CD8-positive, alpha-beta memory T cell (primary cell): ENCODE measurements at places on chromosomes 3 and 15.

DNA sequence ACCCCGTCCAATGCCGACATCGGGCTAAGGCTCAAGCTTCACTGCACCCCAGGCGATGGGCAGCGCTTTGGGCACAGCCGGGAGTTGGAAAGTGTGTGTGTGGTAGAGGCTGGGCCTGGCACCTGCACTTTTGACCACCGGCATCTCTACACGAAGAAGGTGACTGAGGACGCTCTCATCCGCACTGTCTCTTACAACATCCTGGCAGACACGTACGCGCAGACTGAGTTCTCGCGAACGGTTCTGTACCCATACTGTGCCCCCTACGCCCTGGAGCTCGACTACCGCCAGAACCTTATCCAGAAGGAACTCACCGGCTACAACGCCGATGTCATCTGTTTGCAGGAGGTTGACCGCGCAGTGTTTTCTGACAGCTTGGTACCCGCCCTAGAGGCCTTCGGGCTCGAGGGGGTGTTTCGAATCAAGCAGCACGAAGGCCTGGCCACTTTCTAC lies 1.0 kb downstream of the PDE12 start:
- DNase-seq: peak; percentile 30

DNA sequence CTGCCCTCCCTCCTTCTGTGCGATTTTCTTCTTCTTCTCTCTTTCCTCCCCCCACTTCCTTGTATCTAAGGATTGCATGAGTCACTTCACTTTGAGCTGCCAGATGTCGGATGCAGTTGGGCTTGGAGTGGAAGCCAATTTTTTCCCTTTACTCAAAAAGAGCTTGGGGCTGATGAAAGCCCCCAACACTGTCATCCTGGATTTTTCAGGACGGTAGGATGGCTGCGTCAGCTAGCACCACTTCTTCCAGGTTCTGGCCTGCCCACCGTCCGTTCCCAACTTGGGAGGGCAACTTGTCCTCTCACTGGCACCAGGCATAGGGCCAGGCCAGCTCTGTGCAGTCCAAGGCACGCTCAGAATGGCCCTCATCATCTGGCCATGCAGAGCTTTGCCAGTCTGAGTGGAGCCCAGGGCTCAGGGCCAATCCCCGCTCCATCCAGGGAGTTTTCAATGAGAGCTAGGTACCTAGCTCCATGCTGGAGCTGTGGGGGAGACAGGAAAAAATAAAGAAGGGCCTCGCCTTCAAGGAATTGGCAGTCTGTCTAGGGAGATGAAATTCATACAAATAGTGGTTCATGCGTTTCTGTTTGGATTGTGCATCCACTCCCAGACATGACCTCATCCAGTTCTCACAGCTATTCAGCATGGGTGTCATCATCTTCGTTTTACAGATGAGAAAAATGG lies 47.7 kb upstream of the INSYN1 start:
- no peak for DNase-seq

- peak; percentile 69 for DNase-seq
Observed at GRCh38 chr15:75842722-75843677, at the start of gene UBE2Q2. Gene UBE2Q2 (plus strand): TSS chr15:75843447. CDS start chr15:75843667, 220 bp downstream.

GRCh38 chr3:99635348-99635747 lies 3.0 kb upstream of the COL8A1 start:
- no peak for DNase-seq

DNA sequence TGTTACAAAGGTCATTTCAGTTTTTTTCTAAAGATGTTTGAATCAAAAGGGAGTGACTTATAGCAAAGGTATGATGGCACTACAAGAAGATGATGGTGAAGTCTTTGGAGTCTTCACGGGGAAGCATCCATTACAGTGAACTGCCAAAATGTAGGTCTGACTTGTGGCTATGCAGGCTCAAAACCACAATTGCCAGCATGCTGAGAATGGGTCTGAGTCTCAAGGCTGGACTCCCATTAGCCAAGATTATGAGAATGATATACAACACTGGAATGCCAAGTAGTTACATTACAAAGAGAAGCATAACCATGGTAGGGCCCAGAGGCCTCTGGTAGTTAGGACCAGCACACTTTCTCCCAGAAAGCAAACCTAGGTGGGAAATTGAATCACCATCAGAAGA lies 194.2 kb downstream of the MTHFS start:
- DNase-seq: no peak
